Adrenal gland (tissue), 19 donors: ENCODE measurements at places on chromosomes 3 and 15. TPM values are rescaled to one million over a fixed set of nuclear protein-coding genes. Genes with fewer than 3 reads are reported as not detected.

EPHA6 gene
- not detected for total RNA-seq

DNA sequence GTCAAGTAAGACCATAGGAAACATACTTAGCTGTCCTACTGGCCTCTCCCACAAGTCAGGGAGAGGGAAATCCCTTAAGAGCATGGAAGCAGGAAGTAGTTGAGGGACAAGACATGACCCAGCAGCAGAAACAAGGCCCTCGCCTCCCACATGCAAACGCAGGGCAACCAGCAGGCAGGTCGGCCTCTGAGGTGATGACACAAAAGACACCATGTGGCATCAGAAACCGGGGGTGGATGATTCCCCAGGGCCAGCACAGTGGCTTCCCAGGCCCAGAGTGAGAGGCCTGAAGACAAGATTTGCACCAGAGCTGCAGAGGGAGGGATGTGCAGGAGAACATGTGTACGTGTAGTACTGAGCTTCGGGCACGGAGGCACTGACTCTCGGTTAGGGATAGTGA is 26.3 kb downstream of the PXYLP1 start:
- H3K4me3 ChIP-seq: no peak overlapping the region
- no peaks in the 10 kb centered on the region for H3K27me3 ChIP-seq
- H3K4me1 ChIP-seq: no peaks in the 10 kb centered on the region
- no peak for DNase-seq
- H3K36me3 ChIP-seq: no peaks in the 10 kb centered on the region

CFAP20DC gene
- total RNA-seq: 1.9 TPM

SLC27A2 gene
- 14.6 TPM for total RNA-seq

- no peak overlapping the region for H3K4me3 ChIP-seq
- no peaks in the 10 kb centered on the region for H3K27me3 ChIP-seq
- no peaks in the 10 kb centered on the region for H3K4me1 ChIP-seq
- no peaks in the 10 kb centered on the region for H3K36me3 ChIP-seq
- DNase-seq: no peak
These were observed 79.3 kb downstream of the RPL22L1 start for GRCh38 chr3:170790647-170791046.

SPTBN5 gene
- total RNA-seq: 0.06 TPM

SPRED1 gene
- 19.7 TPM for total RNA-seq

- H3K4me1 ChIP-seq: peaks cover 5% of the 10 kb centered on the region
- peak overlapping the region; percentile 66 for H3K27ac ChIP-seq
- H3K27me3 ChIP-seq: no peaks in the 10 kb centered on the region
- no peaks in the 10 kb centered on the region for H3K36me3 ChIP-seq
- DNase-seq: peak; percentile 13
These were observed 54.4 kb upstream of the KIF23 start for GRCh38 chr15:69359722-69360121.

CLDN18 gene
- not detected for total RNA-seq

DNA sequence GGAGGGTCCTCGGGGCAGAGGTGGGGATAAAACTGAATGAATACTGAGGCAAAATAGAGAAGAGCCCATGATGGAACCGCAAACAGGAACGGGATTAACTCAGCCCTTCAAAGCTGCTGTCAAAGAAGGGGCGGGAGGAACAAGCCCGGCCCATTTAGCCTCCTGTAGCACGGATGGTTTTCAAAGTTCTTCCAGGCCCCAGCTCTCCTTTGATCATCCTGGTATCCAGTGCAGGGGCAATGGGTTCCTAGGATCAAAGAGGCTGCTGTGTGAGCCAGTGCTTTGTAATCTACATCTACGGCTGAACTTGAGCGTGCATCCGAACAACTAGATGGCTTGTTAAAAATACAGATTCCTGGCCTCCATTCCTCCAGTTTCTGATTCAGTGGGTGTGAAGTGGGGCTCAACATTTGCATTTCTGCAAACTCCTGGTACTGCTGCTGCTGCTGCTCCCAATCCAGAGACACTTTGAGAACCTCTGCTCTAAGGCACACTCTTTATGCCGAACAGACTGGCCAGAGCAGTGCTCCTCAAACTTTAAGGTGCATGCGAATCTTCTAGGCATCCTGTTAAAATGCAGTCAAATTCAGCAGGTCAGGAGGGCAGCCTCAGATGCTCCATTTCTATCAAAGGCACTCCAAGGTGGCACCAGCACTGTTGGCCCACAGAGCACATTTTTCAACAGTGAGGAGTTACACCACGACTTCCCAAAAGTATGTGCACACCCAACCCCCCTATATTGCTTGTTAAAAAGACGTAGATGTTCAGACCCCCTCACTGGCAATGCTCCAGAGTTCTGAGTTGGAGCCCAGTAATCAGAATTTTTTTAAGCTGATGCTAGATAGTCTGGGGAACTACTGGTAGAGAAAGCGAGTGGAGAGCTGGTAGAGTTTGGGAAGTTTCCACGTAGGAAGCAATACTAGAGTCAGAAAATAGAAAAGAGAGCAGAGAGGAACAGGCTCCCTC is 5.6 kb downstream of the GALNT15 start:
- H3K36me3 ChIP-seq: no peaks in the 10 kb centered on the region
- no peak overlapping the region for H3K4me3 ChIP-seq
- H3K4me1 ChIP-seq: no peaks in the 10 kb centered on the region
- no peak for DNase-seq

DNA sequence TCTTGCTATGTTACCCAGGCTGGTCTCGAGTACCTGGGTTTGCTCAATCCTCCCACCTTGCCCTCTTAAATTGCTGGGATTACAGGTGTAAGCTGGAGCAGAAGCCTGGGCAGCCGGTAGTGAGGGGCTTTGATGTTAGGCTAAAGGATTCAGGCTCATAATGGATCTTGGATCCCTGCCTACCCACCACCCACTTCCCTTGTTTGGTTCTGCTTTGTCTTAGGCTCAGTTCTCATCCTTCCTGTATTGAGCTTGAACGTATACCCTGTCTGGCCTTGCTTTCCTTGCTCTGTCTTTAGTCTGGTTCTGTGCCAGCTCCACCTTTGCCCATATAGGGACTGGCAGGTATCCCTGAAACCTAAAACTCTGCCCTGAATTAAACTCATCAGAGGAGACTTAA is 1.7 kb downstream of the PPCDC start:
- no peaks in the 10 kb centered on the region for H3K36me3 ChIP-seq

GRCh38 chr3:158105119-158105709 is 1.0 kb downstream of the SHOX2 start:
- H3K36me3 ChIP-seq: no peaks in the 10 kb centered on the region
- no peak overlapping the region for H3K27ac ChIP-seq
- H3K27me3 ChIP-seq: peaks cover 82% of the 10 kb centered on the region
- H3K4me1 ChIP-seq: peaks cover 30% of the 10 kb centered on the region

DNA sequence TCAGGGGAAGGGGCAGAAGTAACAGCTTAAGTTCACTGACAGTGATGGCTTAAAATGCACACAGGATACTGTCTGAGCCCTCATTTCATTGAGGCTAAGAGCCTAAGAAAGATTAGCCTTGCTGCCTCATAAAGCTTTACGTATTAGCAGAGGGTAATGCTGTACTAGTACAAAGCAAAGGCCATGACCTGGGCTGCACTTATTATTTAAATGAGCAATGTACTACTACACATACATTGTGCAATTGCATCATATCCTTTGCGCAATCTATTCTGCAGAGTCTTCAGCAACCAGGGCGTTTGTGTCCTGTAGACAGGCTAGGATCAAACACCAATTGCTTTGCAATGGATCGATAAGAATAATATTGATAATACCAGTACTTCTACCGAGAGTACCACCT is 221.8 kb downstream of the TPRG1 start:
- H3K4me1 ChIP-seq: no peaks in the 10 kb centered on the region
- no peak for DNase-seq

- no peak overlapping the region for H3K4me3 ChIP-seq
- peak overlapping the region; percentile 11 for H3K27ac ChIP-seq
These were observed 26.6 kb downstream of the ILDR1 start for GRCh38 chr3:121995161-121996137.

TMIE gene
- 1.2 TPM for total RNA-seq

NRG4 gene
- total RNA-seq: 16.6 TPM
